CD4-positive, alpha-beta T cell (primary cell): ENCODE measurements at places on chromosomes 6 and 20. TPM values are rescaled to one million over a fixed set of nuclear protein-coding genes. Genes with fewer than 3 reads are reported as not detected.
A peak's percentile ranks its signal among the peaks of the same experiment; 100 is the strongest.

DNA sequence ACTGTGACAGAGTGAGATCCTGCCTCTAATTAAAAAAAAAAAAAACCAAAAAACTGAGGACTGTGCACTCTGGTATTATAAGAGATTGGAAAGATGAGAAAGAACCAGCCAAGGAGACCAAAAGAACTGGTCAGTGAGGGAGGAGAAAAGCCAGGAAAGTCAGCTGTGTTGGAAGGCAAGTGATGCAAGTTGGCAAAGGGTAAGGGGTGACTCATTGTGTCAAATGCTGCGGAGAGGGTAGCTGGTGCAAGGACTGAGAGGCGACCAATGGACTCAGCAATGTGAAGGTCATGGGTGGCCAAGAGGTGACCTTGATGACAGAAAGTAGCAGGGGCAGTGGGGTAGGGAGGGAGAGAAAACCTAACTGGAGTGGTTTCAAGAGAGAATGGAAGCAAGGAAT is 27.4 kb upstream of the LRRN4 start:
- no peaks in the 10 kb centered on the region for H3K36me3 ChIP-seq
- DNase-seq = no peak
- H3K4me1 ChIP-seq = no peaks in the 10 kb centered on the region
- H3K4me3 ChIP-seq = no peak overlapping the region
- no peak overlapping the region for H3K27ac ChIP-seq

DNA sequence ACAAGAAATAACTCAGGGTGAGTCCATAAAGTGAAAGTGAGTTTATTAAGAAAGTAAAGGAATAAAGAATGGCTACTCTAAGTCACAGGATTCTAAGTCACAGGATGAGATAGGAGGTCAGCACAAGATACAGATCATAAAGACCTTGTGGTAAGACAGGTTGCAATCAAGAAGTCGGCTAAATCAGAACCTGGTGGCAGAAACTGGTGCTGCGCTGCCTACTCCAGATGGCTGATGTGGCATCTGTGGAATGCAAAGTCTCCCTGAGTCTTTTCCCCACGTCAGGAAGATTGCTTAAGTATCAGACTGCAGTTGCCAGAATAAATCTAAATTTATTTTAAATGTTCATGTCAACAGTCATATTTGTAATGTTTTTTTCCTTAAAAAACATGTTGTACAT is 10.7 kb upstream of the KCNK15 start:
- DNase-seq = no peak
- no peak overlapping the region for H3K4me3 ChIP-seq
- H3K27me3 ChIP-seq = no peaks in the 10 kb centered on the region
- no peaks in the 10 kb centered on the region for H3K36me3 ChIP-seq

FNDC11 gene
- 1.8 TPM for total RNA-seq

PRRT1 gene
- total RNA-seq = 2.6 TPM

SNX21 gene
- total RNA-seq = 0.36 TPM

DNA sequence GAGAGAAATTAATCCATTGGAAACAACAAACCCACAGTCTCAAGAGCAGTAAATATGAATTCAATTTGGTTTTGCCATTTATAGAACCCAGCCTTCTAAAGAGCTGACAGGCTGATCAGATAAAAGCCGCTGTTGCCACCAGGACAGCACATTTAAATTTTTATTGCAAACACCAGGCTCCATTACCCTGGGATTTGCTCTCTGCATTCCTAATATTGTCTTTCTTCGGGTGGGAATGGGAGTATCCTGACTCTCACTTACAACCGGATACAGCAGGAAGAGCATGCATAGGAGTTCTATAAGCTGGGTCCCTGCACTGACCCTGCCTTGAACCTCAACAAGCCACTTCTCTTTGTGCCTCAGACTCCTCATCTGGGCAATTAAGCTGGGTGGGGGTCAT is 142.9 kb downstream of the LRFN2 start:
- no peaks in the 10 kb centered on the region for H3K27me3 ChIP-seq
- H3K27ac ChIP-seq = no peak overlapping the region
- no peaks in the 10 kb centered on the region for H3K36me3 ChIP-seq
- DNase-seq = no peak

DNA sequence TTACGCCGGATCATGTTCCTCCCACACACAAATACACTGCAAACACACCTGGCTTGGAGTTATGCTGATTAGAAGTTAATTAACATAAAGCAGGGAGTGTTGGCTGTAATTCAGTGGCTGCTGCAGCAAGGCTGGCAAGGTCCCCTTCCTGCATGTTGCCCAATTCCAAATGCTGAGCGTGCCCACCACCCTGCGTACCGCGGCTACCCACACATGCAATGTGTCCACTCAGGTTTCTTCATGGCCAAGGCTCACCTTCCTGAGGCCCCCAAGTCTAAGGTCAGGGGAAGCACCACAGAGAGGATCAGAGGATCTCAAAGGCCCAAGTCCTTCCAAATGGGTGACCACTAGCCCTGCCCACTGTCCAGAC is 11.6 kb upstream of the PRND start:
- H3K4me3 ChIP-seq = no peak overlapping the region
- no peak for DNase-seq
- no peaks in the 10 kb centered on the region for H3K36me3 ChIP-seq
- H3K27me3 ChIP-seq = no peaks in the 10 kb centered on the region
- H3K4me1 ChIP-seq = peaks cover 3% of the 10 kb centered on the region

DNA sequence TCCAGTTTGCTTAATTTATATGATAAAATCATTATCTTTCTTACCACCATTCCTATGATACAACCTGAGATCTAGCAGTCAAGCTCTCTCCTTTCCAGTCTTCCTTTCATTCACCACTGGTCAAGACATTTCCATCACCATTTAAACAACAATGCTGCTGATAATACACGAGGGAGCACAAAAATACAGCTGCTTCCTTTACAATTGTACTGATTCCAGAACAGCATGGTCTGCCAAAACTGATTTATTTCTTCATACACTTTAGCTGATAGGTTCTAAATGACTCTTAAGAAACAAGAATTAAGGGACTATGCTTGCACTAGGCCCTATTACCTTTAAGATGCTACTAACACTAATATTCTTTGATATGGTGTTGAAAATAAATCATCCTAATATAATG is 65.0 kb downstream of the EPM2A start:
- H3K4me1 ChIP-seq = no peaks in the 10 kb centered on the region
- H3K27me3 ChIP-seq = no peaks in the 10 kb centered on the region
- H3K4me3 ChIP-seq = no peak overlapping the region
- DNase-seq = no peak
- no peaks in the 10 kb centered on the region for H3K36me3 ChIP-seq

- H3K4me1 ChIP-seq = peaks cover 7% of the 10 kb centered on the region
- no peaks in the 10 kb centered on the region for H3K27me3 ChIP-seq
- H3K4me3 ChIP-seq = no peak overlapping the region
- H3K36me3 ChIP-seq = no peaks in the 10 kb centered on the region
Observed at GRCh38 chr6:89597988-89598387, 40.6 kb downstream of the LYRM2 start.

DNA sequence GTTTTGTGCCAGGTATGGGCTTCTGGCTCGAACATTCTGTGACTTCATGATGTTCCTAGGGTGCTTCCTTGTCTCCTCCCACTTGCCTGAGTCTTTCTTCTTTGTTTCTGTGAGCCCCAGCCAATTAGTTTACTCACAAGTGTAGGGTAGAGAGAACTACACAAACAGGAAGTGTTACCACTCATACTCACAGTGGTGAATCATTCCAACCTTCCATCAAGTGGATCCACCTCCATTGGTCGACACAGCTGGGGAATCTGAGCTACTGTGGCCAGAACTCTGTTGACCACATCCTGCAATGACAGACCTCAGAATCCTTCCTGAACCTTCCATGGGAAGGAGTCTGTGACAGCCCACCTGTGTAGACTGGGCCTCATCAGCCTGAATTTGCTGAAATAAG is 76.8 kb downstream of the UNC5CL start:
- H3K36me3 ChIP-seq = no peaks in the 10 kb centered on the region
- H3K27me3 ChIP-seq = no peaks in the 10 kb centered on the region
- peak; percentile 15 for DNase-seq
- no peak overlapping the region for H3K4me3 ChIP-seq

DNA sequence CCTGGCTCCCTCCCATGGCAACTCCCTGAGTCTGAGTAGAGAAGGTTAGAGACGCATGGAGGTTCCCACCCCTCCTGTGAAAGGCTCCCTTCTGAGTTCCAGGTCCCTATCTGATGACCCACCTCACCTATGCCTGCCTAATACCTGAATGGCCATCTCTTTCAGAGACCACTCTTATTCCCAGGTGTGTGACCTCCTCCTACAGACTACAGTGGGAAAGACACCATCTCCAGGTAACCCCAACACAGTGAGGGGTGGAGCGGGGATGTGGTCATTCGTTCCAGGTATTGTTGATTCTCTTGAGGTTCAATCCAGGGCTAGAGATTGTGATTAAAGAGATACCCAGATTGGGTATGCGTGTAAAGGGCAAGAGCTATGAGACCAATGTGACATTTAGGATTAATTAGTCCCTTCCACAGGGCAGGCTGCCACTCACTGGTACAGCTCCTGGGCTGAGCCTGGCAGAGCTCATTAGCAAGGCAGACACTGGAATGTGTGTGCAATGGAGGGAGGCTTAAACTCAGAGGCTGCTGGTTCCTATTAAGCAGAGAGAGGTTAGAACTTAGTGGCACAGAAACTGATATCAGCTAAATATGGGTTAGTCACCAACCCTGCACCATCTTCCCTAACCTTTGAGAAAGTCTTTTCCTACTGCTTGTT is 46.5 kb upstream of the IER3 start:
- DNase-seq = no peak
- peaks cover 72% of the 10 kb centered on the region for H3K4me1 ChIP-seq
- no peak overlapping the region for H3K4me3 ChIP-seq
- no peaks in the 10 kb centered on the region for H3K36me3 ChIP-seq
- H3K27ac ChIP-seq = no peak overlapping the region
- H3K27me3 ChIP-seq = no peaks in the 10 kb centered on the region

DNA sequence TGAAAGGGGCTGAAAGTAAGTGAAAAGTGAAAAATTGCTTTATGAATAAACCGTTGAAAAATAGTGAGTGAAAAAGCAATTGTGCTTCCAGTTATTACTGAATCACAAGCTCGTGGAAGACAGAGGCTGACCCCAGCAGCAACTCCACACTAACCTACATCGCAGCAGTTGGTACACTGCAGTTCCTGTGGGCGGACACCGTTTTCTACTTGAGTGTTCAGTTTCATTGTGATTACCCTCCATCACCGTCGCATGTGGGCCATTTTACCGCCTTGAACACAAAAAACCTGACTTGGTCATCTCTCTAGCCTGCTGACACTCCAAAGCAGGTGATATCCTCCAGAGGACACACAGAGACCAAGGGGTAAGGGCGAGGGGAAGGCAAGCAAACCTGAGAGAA is 28.4 kb downstream of the PRDM1 start:
- no peak overlapping the region for H3K27ac ChIP-seq
- H3K4me3 ChIP-seq = peak overlapping the region; percentile 28
- H3K4me1 ChIP-seq = peaks cover 70% of the 10 kb centered on the region
- DNase-seq = no peak

- no peaks in the 10 kb centered on the region for H3K4me1 ChIP-seq
- H3K36me3 ChIP-seq = no peaks in the 10 kb centered on the region
- H3K27me3 ChIP-seq = no peaks in the 10 kb centered on the region
- no peak overlapping the region for H3K27ac ChIP-seq
- H3K4me3 ChIP-seq = no peak overlapping the region
Observed at GRCh38 chr6:57252975-57253374, 30.9 kb upstream of the RAB23 start.

SALL4 gene
- 0.08 TPM for total RNA-seq

ZC2HC1B gene
- total RNA-seq = not detected

GRCh38 chr6:3841711-3842565 is 7.2 kb upstream of the FAM50B start:
- no peak overlapping the region for H3K27ac ChIP-seq
- DNase-seq = no peak
- H3K4me1 ChIP-seq = no peaks in the 10 kb centered on the region
- H3K36me3 ChIP-seq = no peaks in the 10 kb centered on the region
- H3K4me3 ChIP-seq = no peak overlapping the region

SCGN gene
- total RNA-seq = not detected

GRCh38 chr6:20444786-20445271 is 43.1 kb downstream of the E2F3 start:
- no peak overlapping the region for H3K4me3 ChIP-seq
- H3K27me3 ChIP-seq = no peaks in the 10 kb centered on the region
- no peak overlapping the region for H3K27ac ChIP-seq

COL9A3 gene
- not detected for total RNA-seq

GRCh38 chr6:63764318-63764916 is 128.8 kb downstream of the PHF3 start:
- no peak for DNase-seq
- H3K27me3 ChIP-seq = no peaks in the 10 kb centered on the region
- no peaks in the 10 kb centered on the region for H3K36me3 ChIP-seq
- H3K27ac ChIP-seq = no peak overlapping the region

GRCh38 chr20:37406010-37406998 is 60.4 kb downstream of the SRC start:
- no peaks in the 10 kb centered on the region for H3K36me3 ChIP-seq
- DNase-seq = peak; percentile 60
- H3K4me3 ChIP-seq = peak overlapping the region; percentile 28
- peaks cover 8% of the 10 kb centered on the region for H3K4me1 ChIP-seq

DNA sequence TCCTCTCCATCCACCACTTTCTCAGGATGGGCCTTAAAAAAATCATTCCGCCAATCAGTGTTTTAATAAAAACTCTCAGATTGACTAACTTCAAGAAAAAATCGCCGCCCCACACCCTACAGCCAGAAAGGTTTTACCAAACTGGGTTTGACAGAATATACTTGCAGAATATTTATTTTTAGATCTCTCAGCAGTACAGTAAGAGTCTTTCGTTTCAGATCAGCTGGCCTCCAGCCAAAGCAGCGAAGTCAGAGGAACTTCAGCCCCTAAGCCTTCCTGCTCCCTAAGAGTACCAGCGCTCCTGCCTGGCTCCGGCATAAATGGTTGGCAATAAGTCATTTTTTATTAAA is 24.7 kb downstream of the TBC1D7 start:
- H3K27ac ChIP-seq = peak overlapping the region; percentile 47
- no peaks in the 10 kb centered on the region for H3K27me3 ChIP-seq
- peaks cover 77% of the 10 kb centered on the region for H3K36me3 ChIP-seq
- no peak for DNase-seq
- H3K4me1 ChIP-seq = peaks cover 14% of the 10 kb centered on the region

PRKN gene
- 5.2 TPM for total RNA-seq

LY6G6C gene
- total RNA-seq = not detected

SNAI1 gene
- total RNA-seq = 2.5 TPM

GRCh38 chr20:18754030-18754652 is 59.4 kb upstream of the SCP2D1 start:
- no peaks in the 10 kb centered on the region for H3K36me3 ChIP-seq
- H3K4me3 ChIP-seq = no peak overlapping the region
- no peak for DNase-seq
- no peak overlapping the region for H3K27ac ChIP-seq
- H3K4me1 ChIP-seq = no peaks in the 10 kb centered on the region

- DNase-seq = no peak
- no peaks in the 10 kb centered on the region for H3K27me3 ChIP-seq
- H3K4me1 ChIP-seq = peaks cover 39% of the 10 kb centered on the region
Observed at GRCh38 chr6:156980515-156980914, 203.3 kb downstream of the ARID1B start.
